ENCODE measurements at places on chromosomes 6 and 20.

GRCh38 chr6:35165630-35166071 is 24.5 kb upstream of the TCP11 start:
- no peak for DNase-seq

GRCh38 chr6:26161322-26161721 is 74.1 kb downstream of the HFE start:
- no peak for DNase-seq

DNA sequence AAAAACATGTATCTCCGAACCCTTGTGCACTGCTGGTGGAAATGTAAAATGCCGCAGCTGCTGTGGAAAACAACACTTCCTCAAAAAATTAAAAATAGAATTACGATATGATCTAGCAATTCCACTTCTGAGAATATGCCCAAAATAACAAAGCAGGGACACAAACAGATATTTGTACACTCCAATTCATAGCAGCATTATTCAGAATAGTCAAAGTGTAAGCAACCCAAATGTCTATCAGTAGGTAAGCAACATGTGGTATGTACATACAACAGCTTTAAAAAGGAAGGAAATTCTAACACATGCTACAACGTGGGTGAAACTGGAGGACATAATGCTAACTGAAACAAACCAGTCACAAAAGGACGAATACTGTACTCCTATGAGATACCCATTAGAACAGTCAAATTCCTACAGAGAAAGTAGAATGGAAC is 5.7 kb upstream of the RAB5IF start:
- DNase-seq, result no peak

DNA sequence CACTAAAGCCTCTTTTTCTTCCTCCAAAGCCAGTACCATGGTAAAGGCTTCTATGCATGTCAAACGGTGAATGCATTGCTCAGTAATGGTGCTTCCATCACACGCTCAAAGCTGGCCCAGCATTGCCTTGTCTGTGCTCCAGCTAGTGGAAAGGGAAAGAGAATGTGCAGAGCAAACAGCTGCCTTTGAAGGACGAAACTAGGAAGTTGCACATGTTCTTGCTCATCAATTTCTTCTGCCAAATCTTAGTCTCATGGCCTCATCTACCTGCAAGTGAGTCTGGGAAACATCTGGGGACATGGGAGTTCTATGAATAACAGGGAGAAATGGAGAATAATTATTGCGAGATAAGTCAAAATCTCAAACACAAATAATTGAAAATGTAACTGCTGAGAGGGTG is 216.5 kb upstream of the SSTR4 start:
- DNase-seq, result no peak

DNA sequence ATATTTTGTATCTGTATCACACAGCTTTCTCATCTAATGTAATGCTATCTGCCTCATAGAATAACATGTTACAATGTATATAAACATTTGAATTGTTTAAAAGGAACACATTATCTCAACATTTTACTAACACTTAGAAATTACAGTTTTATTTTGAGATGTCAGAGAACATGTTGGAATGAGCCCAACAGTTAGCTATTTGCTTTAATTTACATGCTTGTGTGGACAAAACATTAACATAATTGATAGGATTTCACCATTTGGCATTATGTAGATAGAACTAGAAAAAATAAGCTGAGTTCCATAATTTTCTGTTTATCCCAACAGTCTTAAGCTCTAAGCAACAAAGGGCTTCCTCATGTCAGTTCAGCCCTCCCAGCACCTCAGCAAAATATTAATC is 330.9 kb downstream of the LMBRD1 start:
- DNase-seq, result no peak

- DNase-seq, result no peak
These were observed 416 bp downstream of the PTPRK start for GRCh38 chr6:128519931-128520435.

DNA sequence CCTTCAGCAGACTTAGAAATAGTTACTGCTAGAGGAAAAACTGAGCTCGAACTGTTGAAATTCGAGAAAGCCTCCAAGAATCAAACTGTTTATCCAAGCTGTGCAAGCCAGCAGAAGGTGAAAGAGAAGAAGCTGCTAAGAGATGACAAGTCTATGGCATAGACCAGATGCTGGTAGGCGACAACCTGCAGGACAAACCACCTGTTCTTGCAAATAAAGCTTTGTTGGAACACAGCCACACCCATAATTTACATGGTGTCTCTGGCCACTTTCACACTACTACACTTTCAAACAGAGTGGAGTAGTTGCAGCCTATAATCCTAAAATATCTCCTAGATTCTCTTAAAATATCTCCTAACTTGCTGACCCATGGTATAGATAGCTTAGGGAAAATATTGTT is 33.3 kb downstream of the TNFRSF21 start:
- no peak for DNase-seq

DNA sequence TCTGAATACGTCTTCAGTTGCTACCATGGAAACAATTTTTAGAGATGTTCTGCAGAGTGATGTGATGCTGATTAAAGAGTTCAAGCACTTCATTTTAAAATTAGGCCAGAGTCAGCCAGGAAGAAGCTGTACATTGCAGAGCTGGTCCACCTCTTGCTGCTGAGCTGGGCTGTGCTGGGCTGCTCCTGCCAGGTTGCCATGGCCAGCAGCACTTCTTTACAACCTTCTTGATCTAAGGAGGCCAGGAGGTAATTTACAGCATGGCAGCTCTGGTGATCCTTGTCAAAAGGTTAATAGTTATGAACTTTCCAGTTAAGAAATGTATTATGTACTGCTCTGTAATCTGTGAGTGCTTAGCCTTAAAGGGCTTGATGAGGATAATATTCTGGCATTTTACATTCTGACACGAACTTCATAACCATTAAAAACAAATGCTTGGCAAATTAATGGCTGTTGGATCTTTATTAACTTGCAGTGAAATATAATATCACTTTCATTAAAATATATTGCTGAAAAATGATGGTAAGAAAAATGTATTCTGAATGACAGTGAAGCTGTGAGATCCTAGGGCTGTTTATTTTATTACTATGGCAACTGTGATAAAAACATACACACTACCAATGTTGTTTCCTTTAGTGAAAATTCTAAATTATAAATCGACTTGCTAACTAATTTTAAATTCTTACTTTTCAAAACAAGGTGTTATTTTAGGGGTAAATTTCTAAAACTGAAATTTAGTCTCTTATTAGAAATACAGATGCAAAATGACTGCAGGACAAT is 259.7 kb downstream of the RFPL4B start:
- DNase-seq, result no peak

DNA sequence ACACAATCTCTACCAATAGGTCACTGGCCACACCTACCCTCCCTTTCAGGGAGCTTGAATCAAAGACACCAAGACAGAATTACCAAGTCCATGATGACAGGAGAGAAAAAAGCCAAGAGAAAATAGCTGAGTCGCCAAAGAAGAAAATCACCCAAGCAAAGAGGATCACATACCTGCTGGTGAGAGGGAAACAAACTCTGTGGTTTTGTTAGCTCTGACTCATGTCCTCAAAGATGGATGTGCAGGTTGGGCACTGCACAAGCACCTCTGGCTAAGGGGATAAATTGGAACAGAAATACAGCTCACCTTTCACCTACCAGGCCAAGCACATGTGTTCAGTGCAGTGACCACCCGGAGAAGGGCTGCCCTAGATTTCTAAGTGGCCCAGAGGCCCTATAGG is 114.8 kb downstream of the TFAP2A start:
- no peak for DNase-seq

GRCh38 chr6:157845493-157846259 is 22.6 kb downstream of the SNX9 start:
- DNase-seq, result no peak

DNA sequence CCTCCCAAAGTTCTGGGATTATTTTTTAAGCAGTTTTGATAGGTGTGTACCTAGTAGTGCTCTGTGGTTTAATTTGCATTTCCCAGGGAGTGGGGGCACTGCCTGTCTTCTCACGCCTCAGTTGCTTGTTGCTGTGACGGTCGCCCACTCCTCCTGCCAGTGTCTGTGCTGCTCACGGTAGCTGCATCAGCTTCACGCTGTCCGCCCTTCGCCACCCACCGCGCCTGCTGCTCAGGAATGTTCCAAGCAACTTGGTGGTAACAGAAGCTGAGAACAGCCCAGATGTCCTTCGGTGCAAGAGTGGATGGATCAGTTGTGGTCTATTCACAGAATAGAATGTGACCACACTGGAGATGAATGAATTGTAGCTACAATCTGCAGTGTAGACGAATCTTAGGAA is 22.9 kb downstream of the DNAJC5 start:
- DNase-seq, result no peak

DNA sequence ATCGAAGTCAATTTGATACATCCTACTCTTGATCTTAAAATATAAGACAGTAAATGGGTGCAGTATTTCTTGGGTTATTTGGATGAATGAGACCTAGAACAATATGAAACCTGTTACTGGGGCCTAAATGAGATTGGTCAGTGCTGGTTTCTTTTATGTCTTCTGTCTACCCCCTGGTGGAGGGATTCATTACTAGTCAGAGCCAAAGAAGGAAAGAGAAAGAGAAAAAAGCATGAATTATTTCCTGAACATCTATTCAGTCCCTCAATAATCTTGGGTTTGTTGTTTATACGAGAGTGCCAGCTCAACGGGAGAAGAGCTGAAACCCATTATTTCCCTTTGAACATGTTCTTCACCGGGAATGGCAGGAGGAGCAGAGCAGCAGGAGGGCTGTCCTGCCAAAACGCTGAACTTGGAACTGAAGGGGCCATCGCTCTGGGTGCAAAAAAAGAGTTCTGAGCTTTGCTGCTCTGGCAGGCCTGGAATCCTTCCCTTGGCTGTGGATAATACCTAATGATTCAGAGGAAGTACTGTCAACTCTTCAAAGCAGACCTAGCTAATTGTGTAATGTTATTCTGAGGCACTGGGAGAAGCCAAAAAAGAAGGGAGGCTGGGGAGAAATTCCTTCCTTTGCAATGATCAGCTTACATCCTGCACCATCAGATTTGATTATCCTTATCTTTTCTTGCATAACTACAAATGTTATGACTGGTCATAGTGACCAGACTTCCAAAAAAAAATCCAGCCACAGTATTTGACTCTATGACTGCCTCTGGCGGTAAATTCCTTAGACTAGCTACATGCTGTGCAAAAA is 72.0 kb downstream of the BLOC1S5 start:
- no peak for DNase-seq

- no peak for DNase-seq
These were observed 129.5 kb downstream of the FOXC1 start for GRCh38 chr6:1739220-1739619.
